ENCODE measurements at places on chromosomes 4 and X. TPM values are rescaled to one million over a fixed set of nuclear protein-coding genes. Genes with fewer than 3 reads are reported as not detected.

GRCh38 chrX:12010436-12010835 lies 127.8 kb upstream of the FRMPD4 start:
- H3K27me3 ChIP-seq, result no peaks in the 10 kb centered on the region
- H3K27ac ChIP-seq, result no peak overlapping the region
- no peak for DNase-seq
- H3K36me3 ChIP-seq, result no peaks in the 10 kb centered on the region
- no peaks in the 10 kb centered on the region for H3K4me1 ChIP-seq

DNA sequence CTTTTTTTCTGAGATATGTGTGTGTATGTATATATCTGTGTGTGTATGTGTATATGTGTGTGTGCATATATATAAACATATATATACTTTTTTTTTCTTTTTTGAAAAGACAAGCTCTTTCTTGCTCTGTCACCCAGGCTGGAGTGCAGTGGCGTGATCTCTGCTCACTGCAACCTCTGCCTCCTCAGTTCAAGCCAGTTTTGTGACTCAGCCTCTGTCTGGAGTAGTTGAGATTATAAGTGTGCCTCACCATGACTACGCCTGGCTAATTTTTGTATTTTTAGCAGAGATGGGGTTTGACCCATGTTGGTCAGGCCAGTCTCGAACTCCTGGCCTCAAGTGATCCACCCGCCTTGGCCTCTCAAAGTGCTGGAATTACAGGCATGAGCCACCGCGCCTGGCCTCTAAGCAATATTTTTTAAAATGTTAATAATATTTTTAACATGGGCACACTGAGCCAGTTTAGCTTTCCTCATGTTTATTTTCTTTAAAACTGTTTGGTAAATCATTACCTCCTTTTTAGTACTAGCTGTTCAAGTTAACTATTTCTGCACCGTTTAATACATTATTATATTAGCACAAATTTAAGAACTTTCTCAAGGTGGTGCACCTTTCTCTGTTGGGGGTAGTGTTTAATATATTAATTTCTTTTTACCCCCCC lies 33.3 kb downstream of the BBS12 start:
- H3K36me3 ChIP-seq, result no peaks in the 10 kb centered on the region
- H3K4me1 ChIP-seq, result peaks cover 26% of the 10 kb centered on the region
- H3K27me3 ChIP-seq, result no peaks in the 10 kb centered on the region

DNA sequence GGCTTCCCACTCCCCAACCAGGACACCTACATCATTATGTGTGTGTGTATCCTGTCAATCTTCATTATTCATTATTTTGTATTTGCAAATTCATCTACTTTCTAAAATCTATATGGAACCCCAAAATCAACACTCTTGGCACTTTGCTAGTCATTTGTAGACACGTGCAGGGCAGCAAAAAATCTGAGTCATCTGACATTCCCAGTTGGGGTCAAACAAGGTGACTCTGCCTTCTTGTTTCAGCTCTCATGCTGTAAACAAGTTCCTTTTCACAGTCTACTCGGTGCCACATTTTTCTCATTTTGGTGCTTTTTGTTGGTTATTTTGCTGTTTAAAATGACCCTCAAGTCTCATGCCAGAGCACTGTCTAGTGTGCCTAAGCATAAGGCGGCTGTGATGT lies 5.9 kb downstream of the MRFAP1L1 start:
- H3K27me3 ChIP-seq, result no peaks in the 10 kb centered on the region
- no peak overlapping the region for H3K4me3 ChIP-seq
- H3K36me3 ChIP-seq, result peaks cover 3% of the 10 kb centered on the region
- peaks cover 9% of the 10 kb centered on the region for H3K4me1 ChIP-seq

HTR2C gene
- not detected for total RNA-seq

HSFX3 gene
- not detected for total RNA-seq

SLC26A1 gene
- total RNA-seq, result 9.6 TPM

GRCh38 chr4:156763511-156763910 lies 208.1 kb downstream of the PDGFC start:
- H3K27ac ChIP-seq, result no peak overlapping the region
- H3K4me3 ChIP-seq, result no peak overlapping the region
- H3K4me1 ChIP-seq, result no peaks in the 10 kb centered on the region
- no peaks in the 10 kb centered on the region for H3K36me3 ChIP-seq

DNA sequence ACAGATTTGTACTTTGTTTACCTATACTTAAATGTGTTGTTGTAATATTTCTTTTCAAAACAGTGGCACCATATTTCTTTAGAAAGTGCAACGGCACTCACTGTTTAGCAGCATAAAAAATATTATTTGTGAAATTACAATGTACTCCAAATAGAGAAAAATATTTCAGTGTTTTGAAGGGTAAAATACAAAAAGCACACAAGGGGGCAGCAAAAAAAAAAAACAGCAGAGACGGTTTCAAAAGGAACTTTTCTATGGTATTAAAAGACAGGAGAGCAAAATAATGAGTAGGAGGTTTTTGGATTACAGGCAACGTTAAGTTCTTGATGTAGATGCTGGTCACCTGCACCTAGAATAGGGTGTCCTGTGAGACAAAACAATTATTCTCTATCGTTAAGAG lies 2.0 kb downstream of the NUDT11 start:
- H3K4me1 ChIP-seq, result no peaks in the 10 kb centered on the region
- no peak for DNase-seq
- no peaks in the 10 kb centered on the region for H3K36me3 ChIP-seq
- no peak overlapping the region for H3K27ac ChIP-seq
- H3K27me3 ChIP-seq, result no peaks in the 10 kb centered on the region

DNA sequence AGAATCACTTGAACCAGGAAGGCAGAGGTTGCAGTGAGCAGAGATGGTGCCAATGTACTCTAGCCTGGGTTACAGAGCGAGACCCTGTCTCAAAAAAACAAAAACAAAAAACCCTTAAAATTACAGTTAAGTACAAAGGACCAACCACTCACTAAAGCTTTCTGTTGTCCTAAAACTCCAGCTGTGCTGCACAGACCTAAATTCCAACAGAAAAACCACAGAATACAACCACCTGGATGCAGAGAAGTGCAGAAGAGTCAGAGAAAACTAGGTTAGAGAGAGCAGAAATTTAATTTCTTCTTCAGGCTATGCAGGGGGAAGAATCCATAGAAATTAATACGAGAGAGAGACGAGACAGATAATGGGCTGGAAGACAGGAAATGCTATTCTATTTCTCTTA lies 376.8 kb upstream of the CXorf51A start:
- H3K27me3 ChIP-seq, result no peaks in the 10 kb centered on the region
- no peak for DNase-seq
- H3K4me1 ChIP-seq, result no peaks in the 10 kb centered on the region
- no peak overlapping the region for H3K27ac ChIP-seq
- no peaks in the 10 kb centered on the region for H3K36me3 ChIP-seq

GRCh38 chrX:10158279-10159144 lies 1.7 kb downstream of the CLCN4 start:
- H3K27ac ChIP-seq, result no peak overlapping the region
- no peaks in the 10 kb centered on the region for H3K27me3 ChIP-seq
- no peaks in the 10 kb centered on the region for H3K36me3 ChIP-seq
- no peak overlapping the region for H3K4me3 ChIP-seq
- DNase-seq, result no peak
- H3K4me1 ChIP-seq, result peaks cover 8% of the 10 kb centered on the region
